ENCODE measurements at places on chromosomes 2 and 18.

DNA sequence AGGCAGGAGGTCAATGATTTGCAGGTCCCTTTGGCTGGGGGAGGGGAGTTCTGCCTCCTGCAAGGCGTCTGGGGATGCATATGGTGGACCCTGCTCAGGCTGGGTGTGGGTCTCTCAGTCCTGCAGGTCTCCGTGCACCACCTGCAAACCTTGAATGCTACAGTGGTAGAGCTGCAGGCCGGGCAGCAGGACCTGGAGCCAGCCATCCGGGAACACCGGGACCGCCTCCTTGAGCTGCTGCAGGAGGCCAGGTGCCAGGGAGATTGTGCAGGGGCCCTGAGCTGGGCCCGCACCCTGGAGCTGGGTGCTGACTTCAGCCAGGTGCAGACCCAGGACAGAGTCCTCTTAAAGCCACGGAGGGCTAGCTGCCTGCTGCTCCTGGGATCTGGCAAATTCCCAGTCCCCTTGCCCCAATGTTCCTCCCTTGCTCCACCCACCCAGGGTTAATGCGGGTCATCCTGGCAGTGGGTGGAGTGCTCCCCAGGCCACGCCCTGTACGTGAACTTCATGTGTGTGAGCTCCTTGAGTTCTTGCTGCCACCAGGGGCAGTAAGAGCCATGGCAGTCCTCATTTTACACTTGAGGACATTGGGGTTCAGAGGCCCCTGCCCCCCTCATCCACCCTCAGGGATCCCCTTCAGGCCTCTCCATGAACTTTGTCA lies 3.1 kb downstream of the PROM2 start:
- DNase-seq: peak; percentile 61

DNA sequence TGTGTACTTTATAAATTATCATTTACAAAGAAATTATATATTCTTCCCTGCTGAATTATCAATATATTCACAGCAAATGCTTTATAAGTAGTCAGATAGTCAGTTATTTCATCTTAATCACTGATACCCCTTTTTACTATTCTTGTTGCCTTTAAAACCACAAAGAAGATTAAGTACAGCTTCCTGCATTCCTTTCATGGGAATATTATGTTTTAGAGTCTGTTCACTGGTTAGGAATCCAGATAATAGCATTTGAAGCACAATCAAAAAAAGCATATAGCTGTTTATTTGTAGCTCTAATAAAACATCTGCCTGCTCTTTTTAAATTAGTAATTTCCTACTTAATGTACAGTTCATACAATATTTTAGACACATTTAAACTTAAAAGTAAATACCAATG lies 508.9 kb downstream of the FBXO15 start:
- DNase-seq: no peak

GRCh38 chr2:74290466-74291217 lies 52.6 kb downstream of the SLC4A5 start:
- DNase-seq: no peak

DNA sequence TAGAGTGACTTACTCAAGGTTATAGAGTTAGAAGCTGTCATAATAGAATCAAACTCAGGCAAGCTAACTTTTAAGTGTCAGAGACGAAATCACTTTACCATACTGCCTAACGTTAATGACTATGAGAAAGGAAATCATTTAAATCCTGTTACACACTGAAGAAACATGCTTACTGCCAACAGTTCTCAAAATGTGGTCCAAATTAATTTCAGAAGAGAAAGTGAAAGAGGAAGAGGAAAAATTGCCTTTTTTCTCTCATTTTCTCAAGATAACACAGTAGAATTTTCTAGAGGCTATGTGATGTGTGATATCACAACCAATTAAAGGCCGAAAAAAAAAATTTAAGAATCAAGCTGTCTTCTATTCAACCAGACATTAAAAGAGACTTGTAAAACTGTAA lies 1362.7 kb upstream of the CHAC2 start:
- no peak for DNase-seq

- DNase-seq: no peak
Measured at GRCh38 chr2:229111744-229112143, 159.3 kb downstream of the PID1 start.

DNA sequence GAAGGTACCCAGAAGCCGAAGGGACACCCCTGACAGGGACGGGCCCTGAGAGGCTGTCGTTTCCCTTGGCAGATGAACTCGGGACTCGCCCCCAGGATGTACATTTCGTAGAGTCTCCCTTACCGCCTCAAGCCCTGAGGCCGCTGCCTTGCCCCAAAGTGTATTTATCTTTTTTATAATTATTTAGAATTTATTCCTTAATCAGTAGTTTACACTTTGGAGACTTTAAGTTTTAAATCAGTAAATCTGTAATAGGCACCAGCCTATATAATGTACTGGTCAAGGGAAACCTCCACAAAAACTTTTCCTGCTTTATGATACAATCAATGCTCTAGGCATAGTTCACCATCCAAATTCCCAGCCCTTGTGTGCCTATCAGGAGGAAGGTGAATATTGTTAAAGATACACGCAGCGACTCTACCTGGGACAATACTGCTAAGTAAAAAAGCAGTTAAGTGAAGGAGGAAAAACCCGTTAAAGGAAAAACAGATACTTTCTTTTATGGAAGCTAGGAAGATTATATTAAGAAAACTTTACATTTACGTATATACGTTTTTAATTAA lies 848 bp downstream of the VRK2 start:
- no peak for DNase-seq

DNA sequence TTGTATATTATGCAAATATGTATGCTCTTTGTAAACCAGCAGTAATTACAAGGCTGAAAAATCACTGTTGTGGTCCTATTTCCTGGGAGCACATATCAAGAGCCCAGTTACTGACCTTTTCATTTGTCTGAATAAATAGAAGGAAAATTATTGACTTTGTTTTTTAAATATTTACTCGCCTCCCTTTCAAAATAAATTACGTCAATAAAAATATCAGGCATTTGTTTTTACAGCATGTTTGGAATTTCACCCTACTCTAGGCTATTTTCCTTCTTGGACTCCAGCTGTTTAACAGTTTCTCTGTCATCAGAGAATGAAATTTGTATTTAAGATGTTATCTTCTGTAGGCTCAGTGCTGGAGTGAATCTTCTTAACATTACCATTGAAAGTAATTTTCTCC lies 59.9 kb upstream of the LRATD1 start:
- DNase-seq: no peak

DNA sequence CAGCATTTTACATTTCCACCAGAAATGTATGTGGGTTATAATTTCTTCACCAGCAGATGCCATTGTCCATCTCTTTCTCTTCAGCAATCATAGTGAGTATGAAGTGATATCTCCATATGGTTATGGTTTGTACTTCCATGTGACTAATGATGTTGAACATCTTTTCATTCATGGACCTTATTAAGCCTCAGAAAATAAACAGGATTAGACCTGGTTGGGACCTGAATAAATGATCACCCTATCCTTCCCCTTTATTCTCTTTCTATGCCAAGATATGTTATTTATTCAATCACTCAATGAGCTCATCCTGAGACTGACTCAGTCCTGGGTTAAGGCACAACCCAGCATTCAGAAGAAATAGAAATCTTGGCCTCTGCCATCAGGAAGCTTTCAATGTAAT lies 86.6 kb downstream of the ANTXR1 start:
- DNase-seq: no peak

DNA sequence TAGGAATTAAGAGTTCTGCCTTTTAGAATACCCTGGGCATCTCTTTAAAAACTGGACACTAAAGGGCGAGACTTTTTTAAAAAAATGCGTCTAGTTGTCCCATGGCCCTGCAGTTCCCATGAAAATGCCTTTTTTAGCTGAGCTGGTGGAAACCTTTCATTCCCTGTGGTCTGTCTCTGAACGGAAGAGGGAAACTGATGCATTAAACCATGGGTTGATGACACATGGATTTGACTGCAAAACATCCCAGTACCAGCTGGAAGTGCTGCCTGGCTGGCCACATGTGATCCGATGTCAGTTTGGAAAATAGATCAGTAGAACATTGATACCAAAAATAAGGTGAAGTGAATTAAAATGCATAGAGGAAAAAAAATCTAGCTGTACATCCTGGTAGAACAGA lies 129.2 kb downstream of the MYO1B start:
- no peak for DNase-seq

DNA sequence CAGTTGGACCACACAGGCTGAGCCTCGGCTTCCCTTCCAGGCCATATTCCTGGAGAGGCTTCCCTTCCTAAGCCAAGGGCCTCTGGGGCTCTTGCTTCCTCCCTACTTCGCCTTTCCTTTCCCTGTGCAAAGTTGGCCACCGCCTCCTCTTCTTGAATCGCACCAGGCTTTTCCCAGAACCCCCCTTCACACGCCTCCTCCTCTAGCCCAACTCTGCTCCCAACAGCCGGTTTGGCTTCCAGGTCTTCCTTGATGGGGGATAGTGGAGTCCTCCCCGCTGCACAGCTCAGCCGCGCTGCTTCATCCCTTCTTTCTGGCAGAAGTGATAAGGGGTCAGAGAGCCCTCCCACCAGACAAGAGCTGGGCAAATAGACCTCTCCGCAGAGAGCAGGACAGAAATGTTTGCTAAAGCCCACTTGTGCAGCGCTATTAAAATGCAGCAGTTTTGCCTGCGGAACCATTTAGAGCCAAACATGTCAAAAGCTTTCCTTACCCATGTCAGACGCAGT lies 56.4 kb downstream of the SNORC start:
- no peak for DNase-seq

DNA sequence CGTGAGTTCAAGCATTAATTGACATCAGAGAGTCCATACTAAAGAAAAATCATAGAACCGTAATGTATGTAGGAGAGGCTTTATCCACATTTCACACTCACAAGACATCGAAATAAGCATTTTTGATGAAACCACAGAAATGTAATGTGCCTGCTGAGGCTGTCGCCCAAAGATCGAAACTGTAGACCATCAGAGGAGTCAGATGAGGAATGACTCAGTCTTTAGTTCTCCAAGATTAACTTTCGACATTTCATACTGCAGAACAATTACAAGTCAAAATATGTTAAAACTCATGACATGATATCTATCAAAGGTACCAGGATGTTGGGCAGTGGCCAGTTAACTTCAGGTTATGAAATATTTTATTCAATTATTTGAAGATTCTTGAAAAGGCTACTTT lies 79.6 kb downstream of the RAB31 start:
- no peak for DNase-seq

GRCh38 chr2:171595456-171595855 lies 73.2 kb downstream of the CYBRD1 start:
- DNase-seq: no peak

- peak; percentile 47 for DNase-seq
Measured at GRCh38 chr2:118386641-118387302, 298.5 kb downstream of the INSIG2 start.

DNA sequence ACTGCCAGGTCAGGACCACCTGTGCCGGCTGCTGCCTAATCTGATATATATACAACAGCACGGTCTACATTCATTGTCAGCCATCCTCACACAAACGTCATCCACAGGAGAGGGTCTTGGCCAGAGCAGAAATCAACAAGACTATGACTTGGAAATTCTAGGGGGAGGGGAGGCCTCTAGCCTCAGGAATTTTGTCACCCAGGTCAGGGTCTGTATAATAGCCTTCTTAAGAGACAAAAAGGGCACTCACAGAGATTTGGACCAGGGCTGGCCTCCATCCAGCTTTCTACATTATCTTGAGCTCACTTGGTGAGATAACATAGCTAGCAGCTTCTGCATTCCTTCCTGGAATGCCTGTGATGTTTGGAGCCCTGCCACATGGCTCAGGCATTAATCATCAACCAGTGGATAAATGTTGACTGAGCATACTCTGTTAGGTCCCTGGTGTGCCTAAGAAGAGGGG lies 50.4 kb upstream of the CTIF start:
- peak; percentile 29 for DNase-seq

All from H54 (cell line).